ENCODE measurements at places on chromosomes 11 and 22.
A peak's percentile ranks its signal among the peaks of the same experiment; 100 is the strongest.

DNA sequence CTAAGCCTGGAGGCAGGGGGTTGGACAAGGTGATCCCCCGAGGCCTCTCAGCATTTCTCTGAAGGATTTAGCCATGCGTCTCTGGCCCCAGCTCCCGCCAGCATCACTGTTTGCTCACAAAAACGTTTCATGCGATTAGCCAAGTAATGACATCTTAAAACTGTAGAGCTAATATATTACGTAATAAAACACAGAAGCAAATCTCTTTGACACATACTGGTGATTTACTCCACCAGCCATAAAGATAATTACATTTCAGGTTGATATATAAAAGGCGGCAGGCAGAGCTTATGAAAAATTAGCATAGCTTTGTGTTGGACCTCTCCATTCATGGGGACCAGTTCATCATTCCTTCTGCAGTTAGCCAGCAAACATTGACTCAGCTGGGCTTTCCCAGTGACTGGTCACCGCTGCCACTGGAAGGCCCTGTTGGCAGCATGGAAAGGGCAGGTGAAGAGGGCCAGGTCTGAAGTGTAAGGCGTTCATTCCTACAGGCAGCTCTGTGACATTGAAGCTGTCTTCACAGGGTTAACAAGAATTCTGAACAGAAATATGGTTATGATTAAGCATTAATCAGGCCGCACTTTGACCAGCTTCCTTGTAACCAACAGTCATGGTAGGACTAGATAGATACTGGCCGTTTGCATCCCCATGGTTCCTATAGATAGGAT lies 150.3 kb downstream of the NECTIN1 start:
- DNase-seq: no peak

DNA sequence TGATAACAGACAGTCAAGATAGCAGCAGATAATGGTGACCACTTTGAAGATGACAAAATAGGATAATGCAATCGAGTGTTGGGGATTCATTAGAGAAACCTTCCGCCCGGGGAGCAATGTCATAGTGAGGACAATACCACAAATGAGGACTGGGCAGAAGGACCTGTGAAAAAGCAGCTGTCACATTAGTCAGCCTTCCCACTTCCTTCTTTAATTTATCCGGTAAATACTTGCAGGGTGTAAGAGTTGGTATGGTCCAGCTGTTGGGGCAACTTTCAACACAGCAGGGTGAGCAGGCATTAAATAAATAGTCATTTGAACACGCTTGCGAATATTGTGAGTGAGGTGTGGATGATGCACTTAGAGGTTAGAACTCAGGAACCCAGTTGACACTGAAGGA lies 132.5 kb upstream of the KIRREL3 start:
- DNase-seq: no peak

DNA sequence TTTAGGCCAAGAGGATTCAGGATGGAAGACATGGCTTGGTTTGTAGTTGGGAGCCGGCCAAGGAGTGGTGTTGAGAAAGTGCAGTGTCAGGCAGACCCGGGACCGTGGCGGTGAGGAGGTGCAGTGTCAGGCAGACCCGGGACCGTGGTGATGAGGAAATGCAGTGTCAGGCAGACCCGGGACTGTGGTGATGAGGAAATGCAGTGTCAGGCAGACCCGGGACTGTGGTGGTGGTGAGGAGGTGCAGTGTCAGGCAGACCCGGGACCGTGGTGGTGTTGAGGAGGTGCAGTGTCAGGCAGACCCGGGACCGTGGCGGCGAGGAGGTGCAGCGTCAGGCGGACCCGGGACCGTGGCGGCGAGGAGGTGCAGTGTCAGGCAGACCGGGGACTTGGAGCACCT lies 59.7 kb downstream of the LRP5 start:
- DNase-seq: no peak

- peak; percentile 78 for DNase-seq
Measured at GRCh38 chr11:99015634-99016454, 4.9 kb upstream of the CNTN5 start.

DNA sequence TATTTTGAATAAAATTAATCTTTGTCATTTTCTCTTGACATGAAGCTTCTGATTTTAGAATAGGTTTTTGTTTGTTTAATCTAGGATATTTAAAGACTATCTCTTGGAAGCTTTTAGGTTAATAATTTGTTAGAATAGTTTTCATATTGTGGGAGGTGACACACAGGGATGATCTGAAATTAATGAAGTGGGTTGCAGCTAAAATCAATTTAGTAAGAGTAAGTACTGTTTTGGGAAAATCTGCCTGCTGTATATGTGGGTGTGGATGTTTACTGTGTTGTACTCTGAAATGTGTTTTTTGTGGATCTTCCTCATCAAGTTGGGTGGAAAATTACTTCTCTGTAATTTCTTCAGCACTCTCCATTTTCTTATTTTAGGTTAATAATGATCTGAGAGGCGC lies 67.3 kb downstream of the BID start:
- no peak for DNase-seq

- no peak for DNase-seq
Measured at GRCh38 chr22:25878933-25879332, 136.9 kb downstream of the MYO18B start.

DNA sequence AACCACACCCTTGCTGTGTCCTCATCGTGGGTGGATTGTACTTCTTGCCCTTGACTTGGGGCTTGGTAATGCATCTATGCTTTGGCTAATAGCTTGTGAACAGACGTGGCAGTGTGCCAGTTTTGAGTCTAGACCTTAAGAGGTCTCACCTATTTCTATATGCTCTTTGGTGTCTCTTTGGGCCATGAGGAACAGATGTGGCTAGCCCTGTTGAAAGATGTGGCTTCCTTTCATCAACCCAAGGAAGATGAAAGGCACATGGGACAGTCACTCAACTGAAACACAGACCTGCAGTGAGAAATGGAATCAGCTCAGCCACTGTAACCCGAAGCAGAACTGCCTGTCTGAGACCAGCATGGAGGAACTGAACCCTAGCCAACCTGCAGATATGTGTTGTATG lies 7.9 kb upstream of the NELL1 start:
- no peak for DNase-seq

DNA sequence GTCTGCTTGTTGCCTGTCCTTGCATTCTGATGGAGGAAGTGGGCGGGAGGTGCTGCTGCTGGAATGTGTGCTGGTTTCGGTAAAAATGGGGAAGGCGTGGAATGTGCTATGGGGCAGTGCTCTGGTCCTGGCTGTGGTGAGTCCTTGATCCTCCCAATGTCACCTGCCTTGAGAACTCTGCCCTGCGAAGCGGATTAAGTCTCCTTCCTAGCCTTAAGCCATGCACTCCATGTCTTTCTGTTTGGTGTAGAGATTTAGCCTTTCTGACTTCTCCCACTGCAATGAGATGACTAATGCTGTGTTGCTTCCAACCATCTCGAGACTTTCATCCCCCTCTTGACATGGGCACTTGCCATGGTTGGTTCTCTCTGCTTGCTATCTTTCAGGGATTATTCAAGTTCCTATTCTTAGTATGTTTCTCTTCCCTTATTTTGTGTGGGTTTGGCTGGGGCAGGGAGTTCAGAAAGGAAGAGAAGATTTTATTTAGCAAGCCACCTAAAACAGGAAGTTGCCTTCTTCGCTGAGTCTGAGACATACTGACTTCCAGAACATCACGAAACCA lies 687.9 kb downstream of the NTM start:
- DNase-seq: peak; percentile 50

- no peak for DNase-seq
Measured at GRCh38 chr11:44456544-44457300, 108.7 kb upstream of the CD82 start.

GRCh38 chr22:28015046-28015425 lies 96.0 kb upstream of the PITPNB start:
- DNase-seq: no peak

GRCh38 chr11:34997952-34998528 lies 81.6 kb downstream of the PDHX start:
- peak; percentile 65 for DNase-seq

GRCh38 chr22:36415415-36416168 lies 27.8 kb upstream of the MYH9 start:
- DNase-seq: no peak

DNA sequence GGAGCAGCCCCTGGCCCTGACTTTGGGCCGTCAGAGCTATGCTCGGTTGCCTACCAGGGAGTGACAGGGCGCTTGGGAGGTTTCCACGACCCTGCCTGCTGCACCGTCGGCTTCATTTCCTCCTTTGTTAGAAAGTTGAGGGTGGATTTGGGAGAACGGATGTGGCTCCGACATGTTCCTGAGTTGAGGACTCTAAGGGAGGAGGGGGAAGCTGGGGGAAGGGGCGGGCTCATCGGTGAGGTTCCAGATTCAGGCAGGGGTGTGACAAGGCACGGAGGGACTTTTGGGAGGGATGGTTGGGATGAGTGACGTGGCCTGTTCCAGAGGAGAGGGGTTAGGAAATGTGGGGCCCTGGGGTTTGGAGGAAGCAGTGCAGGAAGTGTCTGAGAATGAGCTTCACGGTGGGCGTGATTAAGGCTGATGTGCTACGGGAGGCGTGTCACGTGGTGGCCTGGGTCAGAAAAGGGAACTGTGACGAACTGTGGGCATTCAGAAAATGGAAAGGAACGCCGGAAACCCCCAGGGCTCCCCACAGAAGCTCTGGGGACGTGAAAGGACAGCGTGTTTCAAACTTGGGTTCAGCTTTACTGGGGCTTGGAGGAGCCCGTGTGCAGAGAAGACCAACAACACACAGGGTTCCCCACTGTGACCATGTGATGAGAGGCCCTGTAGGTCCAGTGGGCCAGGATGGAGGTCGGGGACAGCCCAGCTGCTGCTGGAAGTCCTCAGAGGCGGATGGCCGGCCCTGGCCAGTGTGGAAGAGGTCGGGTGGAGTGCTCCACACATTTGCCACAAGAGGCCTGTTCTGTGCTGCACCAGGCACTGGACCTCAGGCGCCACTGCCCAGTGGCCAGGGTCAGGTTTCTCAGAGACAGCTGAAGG lies 2.8 kb downstream of the PARVB start:
- peak; percentile 50 for DNase-seq

DNA sequence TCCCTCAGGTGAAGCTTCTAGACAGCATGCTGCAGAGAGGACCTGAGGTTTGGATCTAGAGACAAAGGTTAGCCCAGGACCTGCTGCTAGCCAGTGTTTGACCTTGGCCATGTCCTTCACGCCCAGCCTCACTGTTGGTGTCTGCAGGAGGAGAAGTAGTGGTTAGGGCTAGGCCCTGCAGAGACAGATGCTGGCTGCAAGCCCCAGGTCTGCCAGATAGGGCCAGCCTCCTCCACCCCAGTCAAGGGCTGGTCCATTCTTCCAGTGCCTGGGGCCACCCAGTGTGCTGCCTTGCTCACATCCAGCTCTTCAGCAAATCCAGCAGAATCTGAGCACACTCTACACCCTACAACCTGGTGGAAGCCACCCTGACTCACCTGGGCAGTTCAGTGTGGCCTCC lies 21.5 kb upstream of the MIEF1 start:
- no peak for DNase-seq

GRCh38 chr22:23696326-23696851 lies 5.6 kb downstream of the RGL4 start:
- DNase-seq: peak; percentile 83
